Adipocyte (in vitro differentiated cells): ENCODE measurements at places on chromosomes 11 and 22.

DNA sequence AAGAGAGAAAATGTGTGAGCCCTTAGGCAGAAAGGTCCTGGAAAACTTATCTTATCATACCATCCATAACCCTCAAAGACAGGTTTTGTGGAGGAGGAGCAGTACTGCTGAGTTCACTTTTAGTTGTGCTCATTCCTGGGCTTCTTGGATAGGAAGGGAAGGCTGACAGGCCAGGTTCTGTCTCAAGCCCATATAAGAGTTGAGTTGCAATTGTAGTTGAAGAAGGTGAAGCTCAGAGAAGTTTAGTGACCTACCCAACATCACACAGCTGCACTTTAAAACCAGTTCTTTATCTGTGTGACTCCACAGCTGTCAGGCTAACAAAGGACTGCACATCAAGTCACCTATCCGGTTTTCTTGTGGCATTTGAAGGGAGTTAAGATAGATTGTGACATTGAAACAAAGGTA is 13.0 kb downstream of the TEAD1 start:
- no peak for DNase-seq

- no peak for DNase-seq
These were observed 755.7 kb downstream of the KCNA4 start for GRCh38 chr11:29260939-29261705.

DNA sequence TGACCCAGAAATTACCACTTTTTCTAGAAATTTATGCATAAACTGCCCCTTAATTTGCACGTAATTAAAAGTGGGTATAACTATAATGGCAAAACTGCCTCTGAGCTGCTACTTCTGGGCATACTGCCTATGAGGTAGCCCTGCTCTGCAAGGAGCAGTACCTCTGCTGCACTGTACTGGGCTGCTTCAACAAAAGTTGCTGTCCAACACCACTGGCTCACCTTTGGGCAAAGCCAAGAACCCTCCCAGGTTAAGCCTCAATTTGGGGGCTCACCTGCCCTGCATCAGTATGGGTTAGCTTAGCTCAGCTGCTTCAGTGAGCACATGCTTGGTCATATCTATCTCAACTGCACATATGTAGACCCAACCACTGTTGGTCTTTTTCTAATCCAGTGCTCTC is 4.5 kb downstream of the DMC1 start:
- DNase-seq = no peak

- DNase-seq = no peak
These were observed 34.0 kb downstream of the AMPD3 start for GRCh38 chr11:10488934-10489691.

DNA sequence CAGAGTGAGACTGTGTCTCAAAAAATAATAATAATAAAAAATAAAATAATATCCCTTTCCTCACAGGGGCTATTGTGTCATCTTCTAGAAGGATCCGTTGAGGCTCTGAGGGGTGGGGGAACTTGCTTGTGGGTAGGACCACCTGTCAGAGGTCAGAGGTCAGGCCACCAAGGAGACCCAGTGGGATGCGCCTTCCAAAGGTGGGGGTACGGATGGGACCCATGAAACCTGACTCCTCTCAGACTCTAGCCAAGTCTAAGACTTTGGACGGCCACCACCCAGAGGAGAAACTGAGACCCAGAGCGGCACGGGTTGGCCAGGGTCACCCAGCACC is 367 bp upstream of the MMP11 start:
- no peak for DNase-seq

DNA sequence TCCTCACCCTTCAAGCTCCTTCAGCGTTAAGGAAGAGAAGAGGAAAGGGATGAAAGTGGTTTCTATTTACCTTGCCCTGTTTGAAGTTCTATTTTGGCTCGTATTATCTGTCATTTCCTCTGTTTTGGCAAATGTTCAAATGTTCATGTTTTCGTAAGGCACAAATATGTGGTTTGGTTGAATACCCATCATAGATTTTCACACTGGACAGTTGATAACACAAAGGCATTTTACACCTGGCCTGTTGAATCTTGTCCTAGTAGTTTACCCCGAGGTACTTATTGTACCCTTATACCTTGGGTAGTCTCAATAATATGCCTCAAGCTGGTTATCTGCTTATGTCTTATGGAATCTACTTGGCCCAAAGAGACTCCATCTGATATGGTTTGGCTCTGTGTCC is 706.9 kb downstream of the METTL15 start:
- DNase-seq = no peak

- DNase-seq = no peak
These were observed 11.1 kb downstream of the ZP1 start for GRCh38 chr11:60878245-60879101.

GRCh38 chr11:129574431-129574830 is 198.8 kb downstream of the BARX2 start:
- DNase-seq = no peak
